ENCODE measurements at places on chromosomes 3 and 15. TPM values are rescaled to one million over a fixed set of nuclear protein-coding genes. Genes with fewer than 3 reads are reported as not detected.

GRCh38 chr3:8768364-8769087 is 887 bp downstream of the OXTR start:
- peaks cover 8% of the 10 kb centered on the region for H3K4me1 ChIP-seq
- no peak overlapping the region for H3K27ac ChIP-seq
- H3K36me3 ChIP-seq, result no peaks in the 10 kb centered on the region
- no peak overlapping the region for H3K4me3 ChIP-seq
- no peak for DNase-seq
- H3K27me3 ChIP-seq, result peaks cover 6% of the 10 kb centered on the region

DNA sequence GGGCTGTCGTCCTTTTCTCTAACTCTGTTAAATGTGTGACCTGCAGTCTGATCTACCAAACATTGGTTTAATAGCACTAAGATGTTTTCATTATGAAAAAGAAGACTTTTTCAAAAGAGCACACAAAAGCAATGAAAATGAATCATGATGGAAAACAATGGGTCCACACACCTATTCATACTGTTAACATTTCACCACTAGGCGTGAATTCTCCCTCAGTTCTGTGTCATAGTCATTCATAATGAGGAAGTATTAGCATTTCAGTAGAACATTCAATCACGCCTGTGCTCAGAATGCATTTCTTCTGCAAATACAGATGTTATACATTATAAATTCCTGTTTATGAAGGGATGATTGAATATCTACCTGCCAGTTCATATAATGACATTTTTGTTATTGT is 35.9 kb downstream of the EIF4E3 start:
- no peak overlapping the region for H3K4me3 ChIP-seq
- H3K36me3 ChIP-seq, result peaks cover 26% of the 10 kb centered on the region
- DNase-seq, result no peak
- no peak overlapping the region for H3K27ac ChIP-seq

DNA sequence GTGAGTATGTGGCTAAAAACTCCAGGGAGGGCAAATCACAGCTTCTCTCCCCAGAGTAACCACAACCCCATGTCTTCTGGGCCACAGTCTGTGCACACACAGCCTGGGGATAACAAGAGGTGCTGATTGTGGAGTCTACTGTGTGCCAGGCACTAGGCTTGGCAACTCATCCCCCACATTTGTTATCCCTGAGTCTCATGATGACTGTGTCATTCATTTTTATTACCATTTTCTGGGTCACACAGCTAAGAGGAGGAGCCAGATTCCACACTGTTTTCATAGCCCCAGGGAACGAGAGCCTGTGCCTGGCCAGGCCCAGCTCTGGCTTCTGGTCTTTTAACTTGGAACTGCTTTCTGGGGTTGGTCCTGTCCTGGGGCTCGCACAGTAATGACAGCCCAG is 34.5 kb downstream of the ESYT3 start:
- H3K4me1 ChIP-seq, result no peaks in the 10 kb centered on the region
- H3K4me3 ChIP-seq, result no peak overlapping the region
- no peaks in the 10 kb centered on the region for H3K36me3 ChIP-seq
- H3K27me3 ChIP-seq, result no peaks in the 10 kb centered on the region
- H3K27ac ChIP-seq, result no peak overlapping the region
- no peak for DNase-seq

The ISLR2 gene
- polyA plus RNA-seq, result not detected

The CCDC54 gene
- 0.14 TPM for polyA plus RNA-seq

The CCNB2 gene
- 0.51 TPM for polyA plus RNA-seq

- H3K36me3 ChIP-seq, result no peaks in the 10 kb centered on the region
- H3K27me3 ChIP-seq, result no peaks in the 10 kb centered on the region
- no peak for DNase-seq
Observed at GRCh38 chr3:11499144-11499543, 144.6 kb downstream of the VGLL4 start.

- no peak overlapping the region for H3K27ac ChIP-seq
- no peak for DNase-seq
- no peaks in the 10 kb centered on the region for H3K36me3 ChIP-seq
- H3K27me3 ChIP-seq, result no peaks in the 10 kb centered on the region
- no peak overlapping the region for H3K4me3 ChIP-seq
Observed at GRCh38 chr3:63481627-63482026, 170.8 kb upstream of the SNTN start.

The WWTR1 gene
- 0.60 TPM for polyA plus RNA-seq

DNA sequence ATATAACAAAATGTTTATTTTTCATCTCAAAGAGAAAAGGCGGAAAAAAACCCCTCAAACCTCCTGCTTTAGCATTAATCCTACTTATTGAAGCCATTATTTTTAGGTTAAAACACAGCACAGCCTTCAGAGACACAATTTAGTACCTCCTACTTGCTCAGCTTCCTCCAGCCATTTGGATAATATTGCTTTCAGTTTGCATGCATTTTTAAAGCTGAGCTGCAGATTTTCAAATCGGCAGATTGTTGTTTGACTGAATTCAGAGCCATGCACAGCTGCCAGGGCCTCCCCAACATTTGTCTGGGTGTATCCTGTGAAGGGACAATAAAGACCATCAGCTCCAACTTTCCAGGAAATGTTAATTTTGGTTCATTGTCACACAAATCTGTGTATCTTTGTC is 14.5 kb downstream of the POU1F1 start:
- H3K4me1 ChIP-seq, result no peaks in the 10 kb centered on the region
- no peak overlapping the region for H3K27ac ChIP-seq
- no peaks in the 10 kb centered on the region for H3K36me3 ChIP-seq
- H3K4me3 ChIP-seq, result no peak overlapping the region
- no peak for DNase-seq

GRCh38 chr3:7800006-7800780 is 701.4 kb upstream of the LMCD1 start:
- H3K4me1 ChIP-seq, result no peaks in the 10 kb centered on the region
- no peak for DNase-seq
- H3K4me3 ChIP-seq, result no peak overlapping the region
- no peaks in the 10 kb centered on the region for H3K36me3 ChIP-seq

GRCh38 chr15:45486317-45486716 is 36.2 kb downstream of the SLC30A4 start:
- DNase-seq, result no peak
- no peaks in the 10 kb centered on the region for H3K4me1 ChIP-seq
- no peak overlapping the region for H3K27ac ChIP-seq
- no peak overlapping the region for H3K4me3 ChIP-seq
- H3K36me3 ChIP-seq, result no peaks in the 10 kb centered on the region

GRCh38 chr15:51190424-51191068 is 95.8 kb upstream of the TNFAIP8L3 start:
- no peaks in the 10 kb centered on the region for H3K27me3 ChIP-seq
- H3K36me3 ChIP-seq, result no peaks in the 10 kb centered on the region
- H3K27ac ChIP-seq, result no peak overlapping the region
- H3K4me3 ChIP-seq, result no peak overlapping the region
- no peak for DNase-seq

GRCh38 chr3:195171093-195171873 is 99.7 kb downstream of the XXYLT1 start:
- H3K27ac ChIP-seq, result no peak overlapping the region
- no peaks in the 10 kb centered on the region for H3K4me1 ChIP-seq

The CFAP161 gene
- polyA plus RNA-seq, result not detected

GRCh38 chr3:156819842-156820691 is 6.1 kb upstream of the LEKR1 start:
- no peak overlapping the region for H3K27ac ChIP-seq
- no peak for DNase-seq
- no peaks in the 10 kb centered on the region for H3K36me3 ChIP-seq
- peaks cover 9% of the 10 kb centered on the region for H3K4me1 ChIP-seq

The ZNF80 gene
- polyA plus RNA-seq, result 0.67 TPM

Data from CD8-positive, alpha-beta memory T cell (primary cell).